Astrocyte (in vitro differentiated cells and primary cell): ENCODE measurements at places on chromosomes 12 and 14. TPM values are rescaled to one million over a fixed set of nuclear protein-coding genes. Genes with fewer than 3 reads are reported as not detected.

GRCh38 chr12:98401427-98401826 is 114.0 kb upstream of the TMPO start:
- H3K27me3 ChIP-seq = no peaks in the 10 kb centered on the region
- H3K4me3 ChIP-seq = no peak overlapping the region
- no peak for DNase-seq
- no peaks in the 10 kb centered on the region for H3K36me3 ChIP-seq

DNA sequence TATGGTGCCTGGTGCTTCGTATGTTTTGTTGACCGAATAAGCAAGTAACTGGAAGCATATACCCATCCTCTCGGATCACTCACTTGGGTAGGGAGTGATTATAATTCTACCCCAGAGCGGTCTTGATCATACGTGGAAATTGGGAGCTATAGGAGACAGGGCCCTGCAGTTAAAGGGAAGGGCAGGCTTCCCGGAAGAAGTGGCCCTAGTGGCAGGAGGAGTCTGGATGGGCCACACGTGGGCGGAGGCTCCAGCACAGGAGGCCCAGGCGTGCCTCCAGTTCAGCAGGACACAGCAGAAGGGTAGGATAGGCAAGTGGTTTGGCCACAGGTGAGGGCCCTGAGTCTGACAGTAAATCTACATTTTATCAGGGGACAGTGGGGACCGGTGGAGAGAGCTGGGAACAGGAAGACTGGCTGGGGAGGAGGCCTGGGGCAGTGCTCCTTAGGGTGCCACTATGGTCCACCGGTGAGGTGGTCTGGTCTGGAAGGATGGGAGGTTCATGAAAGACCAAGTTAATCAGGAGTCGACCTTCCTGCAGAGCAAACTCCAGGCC is 23.5 kb upstream of the YY1 start:
- H3K27ac ChIP-seq = no peak overlapping the region
- no peak for DNase-seq
- H3K36me3 ChIP-seq = no peaks in the 10 kb centered on the region
- no peaks in the 10 kb centered on the region for H3K27me3 ChIP-seq

- H3K27me3 ChIP-seq = no peaks in the 10 kb centered on the region
- H3K27ac ChIP-seq = no peak overlapping the region
- no peak for DNase-seq
- no peaks in the 10 kb centered on the region for H3K36me3 ChIP-seq
These were observed 21.6 kb downstream of the VEZT start for GRCh38 chr12:95239216-95239615.

DNA sequence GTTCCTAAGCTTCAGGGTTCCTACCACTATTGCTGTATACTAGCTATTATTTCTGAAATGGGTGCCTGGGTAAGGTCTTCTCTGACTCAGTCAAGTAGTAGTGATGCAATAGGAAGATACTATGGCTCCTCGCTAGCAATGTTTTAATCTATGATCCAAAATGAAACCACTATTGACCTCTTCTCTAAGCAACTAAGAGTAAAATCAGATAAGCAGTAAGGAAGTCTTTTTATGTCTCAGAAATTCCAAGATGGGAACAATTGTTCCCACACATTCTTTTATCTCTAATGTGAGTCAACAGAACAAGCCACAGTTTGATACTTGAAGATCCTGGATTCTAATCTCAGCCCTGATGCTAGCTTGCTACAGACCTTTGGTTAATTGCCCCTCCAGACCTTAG is 45.1 kb downstream of the AREL1 start:
- H3K36me3 ChIP-seq = peaks cover 41% of the 10 kb centered on the region
- peak overlapping the region; percentile 28 for H3K27ac ChIP-seq
- no peaks in the 10 kb centered on the region for H3K27me3 ChIP-seq
- DNase-seq = peak; percentile 86
- no peak overlapping the region for H3K4me3 ChIP-seq

DNA sequence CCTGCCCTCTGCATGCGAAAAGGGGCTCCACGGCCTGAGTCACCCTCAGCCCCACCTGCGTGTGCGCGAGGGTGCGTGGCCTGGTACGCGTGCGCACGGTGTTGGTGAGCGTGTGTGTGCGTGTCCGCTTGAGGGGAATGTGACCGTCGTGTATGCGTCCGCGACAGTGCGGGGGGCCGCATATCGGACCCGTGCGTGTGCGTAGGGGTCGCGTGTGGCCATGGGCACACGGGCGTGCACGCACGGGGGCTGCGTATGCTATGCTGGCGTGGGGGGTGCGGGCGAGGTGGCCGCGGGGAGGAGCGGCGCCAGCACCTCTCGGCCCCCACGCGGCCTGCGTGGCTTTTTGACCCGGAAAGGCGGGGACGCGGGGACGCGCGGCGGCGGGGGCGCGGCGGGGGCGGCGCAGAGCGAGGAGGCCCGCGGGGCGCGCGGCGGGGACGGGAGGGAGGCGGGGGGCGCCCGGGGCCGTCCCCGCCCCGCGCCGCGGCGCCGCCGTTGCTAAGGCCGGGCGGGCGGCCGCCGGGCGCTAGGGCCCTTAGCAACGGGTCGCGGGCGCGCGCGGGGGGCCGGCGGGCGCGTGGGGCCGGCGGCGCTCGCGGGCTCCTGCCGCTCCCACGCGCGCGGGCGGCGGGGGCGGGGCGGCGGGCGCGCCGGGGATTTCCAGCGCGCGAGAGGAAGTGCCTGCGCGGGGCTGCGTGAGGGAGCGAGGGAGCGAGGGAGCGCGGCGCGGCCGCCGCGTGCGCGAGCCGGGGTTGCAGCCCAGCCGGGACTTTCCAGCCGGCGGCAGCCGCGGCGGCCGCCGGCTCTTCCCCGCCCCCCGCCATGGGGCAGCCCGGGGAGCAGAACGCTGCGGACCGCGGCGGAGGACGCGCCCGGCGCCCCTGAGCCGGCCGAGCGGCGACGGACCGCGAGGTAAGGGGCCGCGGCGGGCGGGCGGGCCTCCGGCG is at the start of gene TRAF3:
TSS of gene TRAF3 (plus strand) at position 689 of the 950 bp plus-strand sequence. CDS start 92,753 bp downstream, outside the sequence.
- H3K27me3 ChIP-seq = no peaks in the 10 kb centered on the region
- peaks cover 32% of the 10 kb centered on the region for H3K4me1 ChIP-seq
- peak within 1 kb of the TSS; percentile 60 for H3K27ac ChIP-seq
- DNase-seq = peak; percentile 47

The MYO1H gene
- not detected in 2 replicates for total RNA-seq

- DNase-seq = no peak
- H3K36me3 ChIP-seq = peaks cover 35% of the 10 kb centered on the region
- no peaks in the 10 kb centered on the region for H3K27me3 ChIP-seq
- H3K4me1 ChIP-seq = no peaks in the 10 kb centered on the region
- no peak overlapping the region for H3K4me3 ChIP-seq
These were observed 10.2 kb downstream of the SLC48A1 start for GRCh38 chr12:47783024-47783755.

DNA sequence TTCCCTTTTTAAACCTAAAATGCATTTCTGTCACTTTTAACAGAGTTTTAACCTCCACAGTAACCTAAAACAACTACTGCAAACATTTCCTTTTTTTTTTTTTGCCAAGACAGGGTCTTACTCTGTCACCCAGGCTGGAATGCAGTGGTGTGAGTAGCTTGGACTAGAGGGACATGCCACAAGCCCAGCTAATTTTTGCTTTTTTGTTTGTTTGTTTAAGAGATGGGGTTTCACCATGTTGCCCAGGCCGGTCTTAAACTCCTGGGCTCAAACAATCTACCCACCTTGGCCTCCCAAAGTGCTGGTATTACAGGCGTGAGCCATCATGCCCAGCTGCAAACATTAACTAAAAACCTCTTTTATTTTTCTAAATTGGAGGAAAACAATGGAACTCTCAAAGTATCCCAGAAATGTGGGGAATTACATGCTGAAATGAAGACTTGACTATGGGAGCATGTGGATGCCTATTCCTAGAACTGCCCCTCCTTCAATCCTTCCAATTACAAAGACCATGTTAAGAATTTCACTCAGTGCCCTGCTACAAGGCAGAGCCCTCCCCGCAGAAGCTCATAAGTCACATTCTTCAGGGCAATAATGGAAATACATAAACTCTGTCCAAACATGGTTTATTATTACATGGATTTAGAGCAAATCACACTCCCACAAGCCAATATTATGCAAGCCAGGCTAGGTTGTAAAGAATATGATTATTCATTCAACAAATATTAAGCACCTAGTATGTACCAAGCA is 66.9 kb downstream of the C12orf56 start:
- no peaks in the 10 kb centered on the region for H3K4me1 ChIP-seq
- H3K27me3 ChIP-seq = peaks cover 2% of the 10 kb centered on the region
- no peak overlapping the region for H3K27ac ChIP-seq
- DNase-seq = peak; percentile 1

The ANHX gene
- not detected in 2 replicates for total RNA-seq

DNA sequence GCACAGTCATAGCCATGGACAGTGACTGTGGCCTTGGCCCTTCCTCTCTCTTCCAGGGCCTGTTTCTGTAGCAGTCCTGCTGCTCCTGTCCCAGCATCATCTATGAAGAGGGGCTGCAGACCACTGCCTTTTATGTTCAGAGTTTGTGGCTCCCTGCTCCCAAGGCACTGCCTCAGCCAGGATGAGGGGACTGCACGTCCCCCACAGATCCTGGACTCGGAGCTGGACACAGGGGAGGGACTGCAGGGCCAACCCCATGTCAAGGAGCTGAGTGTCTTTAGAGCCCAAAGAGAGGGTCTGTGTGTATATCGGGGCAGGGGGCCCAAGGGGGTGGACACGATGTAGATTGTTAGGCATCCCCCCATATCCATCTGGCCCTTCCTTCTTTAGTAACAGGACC is 60.6 kb upstream of the DIO3 start:
- no peaks in the 10 kb centered on the region for H3K4me1 ChIP-seq
- H3K27me3 ChIP-seq = peaks cover 15% of the 10 kb centered on the region
- H3K36me3 ChIP-seq = no peaks in the 10 kb centered on the region
- no peak overlapping the region for H3K4me3 ChIP-seq
- no peak for DNase-seq
- no peak overlapping the region for H3K27ac ChIP-seq
